CD4-positive, alpha-beta T cell (primary cell): ENCODE measurements at places on chromosomes 2 and 18.

DNA sequence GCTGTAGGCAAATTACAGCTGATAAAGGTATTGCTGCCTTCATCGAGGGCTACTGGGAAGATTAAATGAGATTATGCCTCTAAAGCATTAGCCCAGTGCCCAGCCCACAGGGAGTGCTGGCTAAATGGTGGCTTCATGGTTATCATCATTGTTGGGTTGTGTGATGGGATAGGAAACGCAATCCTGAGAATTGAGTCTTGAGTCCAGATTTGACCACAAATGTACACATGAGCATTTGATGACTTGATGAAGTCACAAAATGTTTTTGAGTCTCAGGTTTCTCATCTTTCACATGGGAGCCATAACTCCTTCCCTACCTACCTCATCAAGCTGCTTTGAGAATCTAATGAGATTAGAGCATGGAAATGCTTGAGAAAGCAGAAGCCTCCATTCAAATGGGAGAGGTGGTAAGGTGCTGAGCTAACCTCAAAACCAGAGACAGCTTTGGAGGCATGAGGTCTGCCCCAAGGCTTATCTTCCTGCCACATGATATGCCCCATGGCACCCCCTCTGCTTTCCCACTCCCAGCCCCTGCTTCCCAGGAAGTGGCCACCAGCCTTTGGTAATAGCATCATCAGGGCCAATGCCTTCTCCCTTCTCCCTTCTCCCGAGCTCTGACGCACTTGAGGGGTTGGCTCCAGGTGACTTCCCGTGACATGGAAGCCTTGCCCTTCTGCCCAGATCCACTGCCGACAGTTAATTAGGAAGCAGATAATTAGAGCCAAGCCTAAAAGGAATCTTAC lies 149.4 kb upstream of the EPAS1 start:
- DNase-seq = no peak

- DNase-seq = no peak
These were observed 679 bp downstream of the CLK1 start for GRCh38 chr2:200863782-200864175.

DNA sequence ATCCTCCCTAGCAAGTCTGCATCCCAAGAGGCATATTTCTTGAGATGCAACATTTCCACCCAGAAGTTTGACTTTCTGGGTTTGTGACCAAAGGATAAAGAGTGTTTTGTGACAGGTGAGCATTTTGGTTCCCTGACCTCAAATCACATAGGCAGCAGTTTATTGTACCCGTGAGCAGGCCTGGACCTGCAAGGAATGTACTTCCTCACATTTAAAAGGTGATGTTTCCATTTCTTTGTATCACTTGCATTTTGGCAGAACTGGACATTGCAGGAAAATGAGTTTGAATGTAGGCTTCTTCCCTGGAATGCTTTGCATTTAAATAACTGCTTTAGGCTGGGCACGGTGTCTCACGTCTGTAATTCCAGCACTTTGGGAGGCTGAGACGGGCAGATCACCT lies 160.7 kb downstream of the ALPK2 start:
- DNase-seq = no peak

GRCh38 chr2:234267534-234267933 lies 217.0 kb downstream of the SPP2 start:
- DNase-seq = no peak

DNA sequence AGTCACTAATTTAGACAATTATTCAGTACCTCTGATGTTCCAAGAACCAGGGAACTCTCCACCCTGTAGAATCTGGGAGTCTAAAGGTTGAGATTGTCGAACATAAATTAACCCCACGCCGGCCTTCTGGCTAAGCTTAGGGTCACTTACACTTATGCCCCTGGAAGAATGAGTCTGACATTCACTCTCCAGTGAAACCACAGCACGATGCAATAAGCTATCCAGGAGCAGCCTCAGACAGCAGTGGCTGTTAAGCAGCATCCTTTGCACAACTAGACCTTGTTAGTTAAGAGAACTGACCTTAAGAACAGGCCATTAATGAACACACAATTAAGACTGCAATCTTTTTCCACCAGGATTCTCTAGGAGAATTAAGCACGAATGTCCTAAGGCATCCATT lies 25.0 kb downstream of the SH3YL1 start:
- DNase-seq = no peak

GRCh38 chr18:78378403-78378802 lies 601.2 kb upstream of the SALL3 start:
- DNase-seq = no peak
